ENCODE measurements at places on chromosomes 2 and 18.

DNA sequence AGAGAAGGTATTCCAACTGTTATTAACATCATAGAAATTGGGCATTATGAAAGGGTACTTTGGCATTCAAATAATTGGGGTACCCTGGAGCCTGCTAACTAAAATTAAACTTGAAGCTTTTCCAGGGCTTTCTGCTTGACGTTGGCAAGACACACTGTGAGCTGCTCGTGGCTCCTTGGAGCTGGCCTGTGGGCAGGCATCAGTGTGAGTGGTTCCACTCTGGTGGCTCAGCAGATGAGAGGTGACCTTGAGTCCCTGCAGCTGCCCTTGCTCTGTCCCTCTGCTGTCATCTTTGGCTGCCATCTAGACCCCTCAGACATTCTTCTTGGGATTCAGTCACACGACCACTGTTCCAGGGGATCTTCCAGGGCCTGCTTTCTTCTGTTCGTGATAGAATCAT is 6.7 kb downstream of the CNNM3 start:
- no peak for DNase-seq

DNA sequence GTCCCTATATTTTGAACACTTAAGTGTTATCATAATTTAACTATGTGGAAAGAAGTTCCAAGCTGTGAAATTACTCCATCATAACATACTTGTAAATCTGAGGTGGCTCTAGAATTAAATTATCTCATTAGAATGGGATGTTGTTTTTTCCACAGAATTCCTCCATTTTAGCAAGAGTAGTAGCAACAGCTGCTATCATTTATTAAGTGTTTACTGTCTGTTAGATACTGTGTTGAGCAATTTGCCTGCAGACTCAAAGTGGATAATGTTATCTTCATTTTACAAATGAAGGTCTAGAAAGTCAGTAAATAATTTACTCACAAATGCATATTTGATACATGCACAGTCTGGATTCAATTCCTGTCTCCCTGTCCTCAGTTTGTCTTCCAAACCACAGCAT is 504.8 kb upstream of the NRP2 start:
- DNase-seq, result no peak

DNA sequence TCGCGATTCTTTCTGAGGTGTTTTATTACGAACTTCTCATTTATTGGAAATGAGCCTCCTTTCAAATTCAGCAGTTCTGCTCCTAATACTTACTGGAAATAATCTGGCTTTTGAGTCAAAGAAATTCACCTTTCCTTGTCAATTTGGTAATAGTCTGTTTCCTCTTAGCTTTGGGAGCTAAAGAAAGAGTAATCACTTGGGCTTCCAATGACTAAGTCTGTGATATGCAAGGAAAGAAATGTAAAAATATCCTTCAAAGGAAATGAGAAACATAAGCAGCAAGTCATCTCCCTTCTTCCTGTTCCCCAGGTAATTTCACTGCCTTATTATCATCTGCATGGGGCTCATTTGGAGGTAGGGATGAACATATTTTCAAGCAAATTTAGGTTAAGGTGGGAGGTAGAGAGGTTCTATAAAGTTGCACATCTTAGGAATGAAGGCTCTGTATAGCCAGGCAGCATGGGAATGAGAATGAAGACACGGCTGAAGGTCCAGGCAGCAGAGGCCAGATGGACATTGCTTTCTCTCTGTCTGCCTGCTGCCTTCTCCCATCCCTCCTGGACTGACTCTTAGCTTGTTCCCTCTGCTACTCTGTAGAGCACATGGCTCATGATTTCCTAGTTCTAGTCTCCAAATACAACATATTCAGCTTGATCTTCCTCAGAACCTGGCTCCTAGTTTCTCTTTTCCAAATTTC is 1.0 kb downstream of the SPP2 start:
- DNase-seq, result no peak

- peak; percentile 29 for DNase-seq
Observed at GRCh38 chr2:138615257-138615656, 113.7 kb downstream of the SPOPL start.

DNA sequence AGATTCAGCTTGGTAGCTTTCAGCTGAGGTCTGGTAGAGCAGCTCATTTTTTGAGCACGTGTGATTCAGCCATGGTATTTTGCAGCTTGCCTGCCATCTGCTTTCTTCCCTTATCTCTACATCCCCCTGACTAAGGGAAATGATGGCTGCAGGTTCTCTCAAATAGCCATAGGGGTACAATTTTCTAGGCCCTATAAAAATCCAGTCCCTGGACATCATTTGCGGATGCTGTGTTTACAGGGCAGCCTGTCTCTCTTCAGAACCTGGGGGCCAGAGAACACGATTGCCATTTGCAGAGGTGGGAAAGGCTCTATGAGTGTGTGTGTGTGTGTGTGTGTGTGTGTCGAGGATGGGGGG is 442.7 kb upstream of the MEIS1 start:
- no peak for DNase-seq

- no peak for DNase-seq
Observed at GRCh38 chr2:47249931-47250330, 94.8 kb upstream of the STPG4 start.

- DNase-seq, result no peak
Observed at GRCh38 chr18:48869591-48869990, 81.2 kb downstream of the SMAD7 start.

DNA sequence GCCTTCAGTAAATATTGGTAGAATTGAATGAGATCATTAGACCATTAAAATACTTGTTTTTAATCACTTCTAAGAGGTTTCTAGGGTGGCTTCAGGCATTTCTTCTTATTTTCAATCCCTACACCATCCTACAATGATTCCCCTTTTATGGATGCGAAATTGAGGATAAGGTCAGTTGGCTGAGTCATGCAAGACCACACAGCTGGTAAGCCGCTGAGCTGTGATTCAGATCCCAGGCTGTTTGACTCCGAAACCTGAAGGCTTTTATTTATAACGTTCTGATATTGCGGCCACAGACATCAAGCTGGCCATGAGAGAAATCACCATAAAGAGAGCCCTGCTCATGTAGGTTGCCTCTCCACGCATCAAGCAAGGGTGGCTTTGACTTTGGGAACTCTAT is 133.4 kb downstream of the VAPA start:
- peak; percentile 20 for DNase-seq

DNA sequence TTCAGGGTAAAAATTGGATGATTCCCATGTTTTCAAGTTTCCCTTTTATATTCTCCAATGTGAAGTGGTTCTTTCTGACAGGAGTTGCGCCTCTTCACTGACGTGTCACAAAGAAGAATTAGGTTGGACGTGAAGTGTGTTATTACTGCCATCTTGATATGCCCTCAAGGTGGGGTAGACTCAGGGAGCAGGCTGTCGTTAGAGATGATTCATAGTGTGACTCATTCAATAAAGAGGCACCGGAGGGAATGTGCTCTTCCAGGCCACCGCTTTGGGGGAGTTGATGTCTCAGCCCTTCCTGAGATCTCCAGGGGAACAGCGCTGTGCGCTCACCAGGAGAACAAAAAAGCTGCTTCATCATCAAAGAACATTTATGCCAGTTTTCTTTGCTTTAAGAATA is 3.6 kb upstream of the DGKD start:
- peak; percentile 62 for DNase-seq

DNA sequence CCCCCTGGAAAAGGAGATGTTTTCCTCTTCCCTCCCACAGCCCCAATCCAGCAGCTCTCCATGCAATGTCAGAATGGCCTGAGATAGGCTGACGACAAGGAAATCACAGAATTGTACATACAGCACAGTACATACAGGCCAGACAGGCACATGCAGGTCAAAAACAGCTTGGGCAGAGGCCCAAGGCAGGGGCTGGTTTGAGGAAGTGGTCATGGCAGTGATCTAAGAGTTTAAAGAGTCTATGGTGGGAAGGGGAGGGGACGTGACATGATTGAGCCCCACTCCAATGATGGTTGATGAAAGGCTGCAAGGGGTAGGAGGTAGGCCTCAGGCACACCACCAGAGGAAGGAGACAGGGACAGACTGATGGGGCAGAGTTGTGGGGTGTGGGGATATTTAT is 4.3 kb downstream of the DCTN1 start:
- no peak for DNase-seq

- DNase-seq, result no peak
Observed at GRCh38 chr2:231228223-231228622, 29.8 kb downstream of the ARMC9 start.

- DNase-seq, result no peak
Observed at GRCh38 chr2:15115776-15116175, 445.4 kb downstream of the NBAS start.

- DNase-seq, result peak; percentile 82
Observed at GRCh38 chr2:1707771-1708418, 36.4 kb downstream of the PXDN start.

GRCh38 chr2:195711478-195711877 is 54.5 kb downstream of the SLC39A10 start:
- no peak for DNase-seq

GRCh38 chr2:233674314-233674713 is 2.6 kb downstream of the UGT1A9 start:
- no peak for DNase-seq

DNA sequence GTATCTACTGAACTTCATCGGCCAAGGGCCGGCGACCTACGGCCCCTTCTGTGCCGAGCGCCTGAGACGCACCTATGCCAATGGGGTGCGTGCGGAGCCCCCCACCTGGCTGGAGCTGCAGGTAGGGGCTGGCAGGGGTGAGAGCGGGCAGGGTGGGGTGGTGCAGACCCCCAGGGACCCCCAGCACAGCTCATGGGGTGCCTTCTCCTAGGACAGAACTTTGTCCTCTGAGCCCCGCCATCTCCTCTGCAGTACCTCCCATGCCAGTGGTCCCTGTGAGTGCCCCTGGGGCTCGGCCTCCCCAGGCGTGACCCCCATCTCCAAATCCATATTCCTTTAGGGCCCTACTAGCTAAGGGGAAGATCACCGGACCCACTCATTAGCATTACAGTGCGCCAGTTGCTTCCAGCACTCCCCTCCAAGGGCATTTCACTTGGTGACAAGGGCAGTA is 23.9 kb upstream of the GPR17 start:
- DNase-seq, result no peak

DNA sequence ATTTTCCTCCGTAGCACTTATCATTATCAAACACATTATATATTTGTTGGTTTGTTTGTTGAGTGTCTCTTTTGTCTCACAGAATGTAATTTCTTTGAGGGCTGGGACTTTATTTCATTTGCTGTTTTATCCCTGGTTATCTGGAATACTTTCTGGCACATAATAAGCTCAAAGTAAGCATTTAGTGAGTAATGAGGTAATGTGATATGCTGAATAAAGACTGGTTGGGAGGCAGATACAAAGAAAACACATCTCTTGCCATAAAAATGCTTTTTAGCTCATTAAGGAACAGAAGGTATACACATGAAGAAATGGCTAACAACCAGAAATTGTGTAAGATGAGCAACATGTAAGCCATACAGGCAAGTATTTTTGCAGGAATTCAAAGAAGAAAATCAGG is 1411.8 kb downstream of the LRP1B start:
- DNase-seq, result no peak

- DNase-seq, result no peak
Observed at GRCh38 chr2:219207134-219207883, 727 bp downstream of the ZFAND2B start.

- DNase-seq, result no peak
Observed at GRCh38 chr2:86785456-86785855, 5.3 kb downstream of the CD8A start.

- no peak for DNase-seq
Observed at GRCh38 chr18:23716966-23717365, 27.7 kb downstream of the LAMA3 start.

DNA sequence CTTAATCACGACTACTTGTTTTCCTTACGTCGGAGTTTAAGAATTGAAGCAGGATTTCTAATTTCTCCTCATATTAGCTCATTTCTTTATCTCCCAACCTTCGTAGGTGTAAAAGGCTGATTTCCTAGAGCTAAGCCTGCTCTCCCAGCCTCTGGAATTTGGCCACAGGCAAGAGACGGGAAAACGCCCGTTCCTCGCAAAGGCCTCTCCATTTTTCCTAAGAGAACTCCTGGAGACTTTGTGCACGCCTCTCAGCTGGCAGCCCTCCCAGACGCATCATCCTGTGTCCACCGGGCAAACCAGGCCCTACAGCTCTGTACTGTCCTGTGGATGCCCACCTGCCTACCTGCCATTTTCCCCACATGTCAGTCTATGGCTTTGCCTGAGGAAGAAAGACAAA is 106.3 kb downstream of the FTCDNL1 start:
- DNase-seq, result no peak

DNA sequence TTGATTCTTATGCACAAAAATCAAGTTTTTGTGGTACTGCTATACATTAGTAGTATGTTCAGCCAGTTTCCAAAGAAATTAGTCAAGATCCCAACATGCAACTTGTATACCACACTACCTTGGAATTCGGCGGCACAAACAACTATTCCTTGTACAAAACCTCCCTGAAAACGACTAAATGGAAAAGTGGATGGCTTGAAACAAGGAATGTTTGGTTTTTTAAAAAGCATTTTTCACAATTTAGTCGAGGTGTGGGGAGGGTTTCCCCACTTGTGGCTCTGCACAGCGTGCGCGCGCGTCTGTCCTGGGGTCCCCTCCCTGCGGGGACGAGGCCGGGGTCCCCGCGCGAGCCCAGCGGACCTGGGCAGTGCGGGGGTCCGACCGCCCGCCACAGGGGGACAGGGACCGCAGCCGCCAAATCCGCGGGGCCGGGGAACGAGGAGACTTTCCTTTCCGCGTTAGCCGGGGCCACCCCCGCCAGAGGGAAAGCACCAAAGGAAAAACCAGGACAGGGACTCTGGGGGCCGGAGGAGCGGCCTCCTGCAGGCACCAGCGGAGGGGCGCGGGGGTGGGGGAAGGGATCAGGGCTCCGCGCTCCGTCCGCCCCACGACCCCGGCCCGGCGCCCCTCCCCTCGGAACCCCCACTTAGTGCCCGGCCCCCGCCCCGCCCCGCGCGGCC is 534 bp upstream of the SOCS6 start:
- no peak for DNase-seq

GRCh38 chr2:144256996-144257707 is 262.8 kb downstream of the ZEB2 start:
- DNase-seq, result peak; percentile 37

- DNase-seq, result peak; percentile 34
Observed at GRCh38 chr18:36212301-36213171, 25.2 kb downstream of the MOCOS start.

All from astrocyte of the cerebellum (primary cell).